ENCODE measurements at places on chromosomes 4 and X.

DNA sequence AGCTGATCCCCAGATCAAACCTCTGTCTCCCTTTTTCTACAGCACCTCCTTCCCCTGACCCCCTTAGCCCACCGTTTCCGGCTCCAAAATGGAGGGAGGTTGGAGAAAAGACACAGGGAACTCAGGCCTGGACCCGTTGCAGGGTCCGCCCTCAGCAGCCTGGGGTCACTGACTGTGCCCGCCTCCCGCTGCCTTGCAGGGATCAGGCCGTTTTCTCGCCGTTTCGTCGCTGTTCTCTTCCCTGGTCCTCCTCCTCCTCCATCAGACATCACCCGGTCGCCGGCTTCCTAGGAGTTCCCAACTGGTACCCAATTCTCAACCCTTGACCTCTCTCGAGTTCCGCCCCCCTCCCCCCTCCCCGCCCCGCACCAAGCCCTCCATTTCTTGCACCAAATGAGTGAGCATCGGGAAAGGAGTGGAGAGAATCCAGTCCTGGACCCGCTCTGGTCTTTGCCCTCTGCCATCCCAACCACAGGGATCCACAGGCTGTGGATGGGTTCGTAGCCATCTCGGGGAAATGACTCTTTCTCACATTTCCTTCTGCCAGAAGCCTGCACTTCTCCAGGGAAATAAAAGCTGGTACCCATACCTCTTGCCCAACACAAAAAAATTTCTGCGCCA lies 493 bp downstream of the TCEAL5 start:
- DNase-seq = no peak

DNA sequence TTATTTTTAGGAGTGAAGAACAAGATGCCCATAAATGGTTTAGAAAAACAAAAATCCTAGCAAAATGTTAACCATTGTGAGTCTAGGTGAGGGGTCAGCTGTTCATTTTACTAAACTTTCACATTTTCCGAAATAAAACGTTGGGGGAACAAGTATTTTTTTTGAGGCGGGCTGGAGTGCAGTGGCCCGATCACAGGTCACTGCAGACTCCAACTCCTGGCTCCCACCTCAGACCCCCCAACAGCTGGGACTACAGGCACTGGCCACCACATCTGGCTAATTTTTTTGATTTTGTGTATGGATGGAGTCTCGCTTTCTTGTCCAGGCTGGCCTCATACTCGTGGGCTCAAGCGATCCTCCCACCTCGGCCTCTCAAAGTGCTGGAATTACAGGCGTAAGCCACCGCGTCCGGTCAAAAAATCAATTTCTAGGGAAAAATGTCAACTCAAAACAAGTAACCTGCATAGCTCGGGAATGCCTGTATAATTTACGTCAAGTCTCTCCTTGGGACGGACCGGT lies 742 bp upstream of the TAF1 start:
- no peak for DNase-seq

- no peak for DNase-seq
Observed at GRCh38 chr4:15234116-15234855, 193.5 kb upstream of the C1QTNF7 start.

- peak; percentile 45 for DNase-seq
Observed at GRCh38 chr4:6917461-6918271, 8.0 kb downstream of the TBC1D14 start.

DNA sequence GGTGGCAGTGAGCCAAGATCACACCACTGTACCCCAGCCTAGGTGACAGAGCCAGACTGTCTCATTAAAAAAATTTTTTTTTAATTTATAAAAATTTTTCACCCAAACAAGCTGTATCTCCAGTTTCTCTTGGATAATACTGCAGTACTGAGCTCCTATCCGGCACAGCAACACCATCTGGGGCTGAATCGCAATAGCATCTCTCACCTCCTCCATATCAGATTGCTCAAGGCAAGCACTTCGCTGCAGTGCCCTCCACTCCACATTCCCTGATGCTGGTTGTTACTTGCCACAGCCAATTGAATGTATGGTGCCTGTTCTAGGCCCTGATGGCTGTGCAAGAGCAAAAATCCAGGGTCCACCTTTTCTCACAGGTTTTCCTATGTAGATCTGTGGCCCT lies 69.3 kb upstream of the FAM241A start:
- no peak for DNase-seq

- no peak for DNase-seq
Observed at GRCh38 chr4:186886759-186887158, 163.1 kb upstream of the FAT1 start.

DNA sequence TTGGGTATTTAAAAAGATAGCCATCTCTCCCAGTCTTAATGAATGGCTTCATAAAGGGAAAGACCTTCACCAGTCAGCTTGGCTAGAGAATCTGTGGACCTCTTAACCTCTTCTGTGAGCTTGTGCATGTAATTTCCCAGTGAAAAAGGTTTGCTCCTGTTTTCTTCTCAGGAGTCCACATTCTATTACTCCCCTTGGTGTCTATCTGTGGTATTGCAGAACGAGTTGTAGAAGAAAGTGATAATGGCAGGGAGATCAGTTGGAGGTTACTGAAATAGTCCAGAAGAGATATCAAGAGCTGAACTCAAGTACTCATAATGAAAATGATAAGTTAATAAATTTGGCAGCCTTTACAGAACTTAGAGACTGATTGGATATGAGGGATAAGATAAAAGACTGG lies 16.5 kb upstream of the VAMP7 start:
- DNase-seq = no peak

GRCh38 chr4:105343146-105343931 lies 130.5 kb downstream of the PPA2 start:
- DNase-seq = no peak

DNA sequence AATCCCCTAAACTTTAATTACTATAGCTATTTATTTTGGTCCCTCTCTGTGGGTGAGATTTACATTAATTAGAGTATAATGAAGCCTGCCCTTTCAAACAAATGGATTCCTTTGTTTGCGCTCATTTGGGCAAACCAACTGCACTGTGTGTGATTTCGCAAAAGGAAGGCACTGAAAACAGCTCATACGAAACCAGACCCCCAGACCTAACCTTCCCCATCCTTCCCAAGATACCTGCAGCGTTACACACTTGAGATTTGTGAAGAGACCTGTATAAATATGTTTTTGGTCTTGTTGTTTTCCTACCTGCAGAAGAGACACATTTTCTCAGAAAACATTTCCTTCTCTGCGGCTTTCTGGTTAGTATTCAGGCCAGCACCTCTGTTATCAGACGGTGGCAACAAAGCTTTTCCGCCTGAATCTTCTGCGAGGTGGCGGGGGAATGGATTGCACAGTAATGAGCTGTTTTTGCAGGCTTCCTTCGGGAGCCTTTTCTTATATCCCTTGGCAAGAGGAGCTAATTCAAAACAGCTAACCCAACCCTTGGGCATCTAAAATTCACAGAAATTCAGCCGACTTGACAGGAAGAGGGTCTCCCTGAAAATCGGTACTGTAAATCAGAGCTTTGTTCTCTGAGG lies 47.6 kb downstream of the CBLL2 start:
- no peak for DNase-seq

DNA sequence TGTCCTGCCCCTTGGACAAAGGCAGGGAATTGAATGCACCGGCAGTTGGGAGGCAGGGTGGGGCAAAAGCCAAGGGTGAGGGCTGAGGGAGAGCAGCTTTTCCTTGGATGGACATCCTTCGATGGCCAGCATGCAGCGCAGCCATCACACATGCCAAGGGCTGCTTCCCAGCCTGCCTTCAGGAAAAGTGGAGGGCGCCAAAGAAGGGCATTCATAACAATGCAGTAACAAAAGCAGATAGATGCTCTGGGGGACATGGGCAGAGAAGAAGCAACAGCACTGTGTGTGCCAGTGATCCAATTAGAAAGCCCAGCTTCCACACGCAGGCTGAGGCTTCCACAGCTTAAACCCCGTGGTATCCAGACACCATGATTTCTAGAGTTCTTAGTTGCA lies 71.5 kb downstream of the TSPAN5 start:
- no peak for DNase-seq

- no peak for DNase-seq
Observed at GRCh38 chr4:140098455-140099160, 55.4 kb downstream of the MAML3 start.

- DNase-seq = no peak
Observed at GRCh38 chrX:36534900-36535299, 473.3 kb upstream of the FAM47C start.

DNA sequence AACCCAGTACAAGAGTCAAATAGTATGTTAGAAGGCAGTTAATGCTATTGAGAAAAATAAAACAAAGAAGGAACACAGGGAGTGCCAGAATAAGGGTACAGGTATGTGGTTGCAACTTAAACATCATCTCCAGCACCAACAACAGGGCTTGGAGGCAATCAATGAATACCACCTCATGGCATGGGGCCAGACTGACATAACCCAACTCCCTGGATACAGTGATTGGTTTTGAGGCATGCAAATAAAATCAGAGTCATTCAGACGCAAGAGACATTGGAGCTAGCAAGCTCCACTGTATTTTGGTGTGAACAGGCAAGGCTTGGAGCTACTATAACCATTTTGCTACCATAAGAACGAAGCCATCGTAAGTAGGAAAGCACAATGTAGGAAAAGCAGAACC lies 56.7 kb downstream of the PPP3CA start:
- no peak for DNase-seq

DNA sequence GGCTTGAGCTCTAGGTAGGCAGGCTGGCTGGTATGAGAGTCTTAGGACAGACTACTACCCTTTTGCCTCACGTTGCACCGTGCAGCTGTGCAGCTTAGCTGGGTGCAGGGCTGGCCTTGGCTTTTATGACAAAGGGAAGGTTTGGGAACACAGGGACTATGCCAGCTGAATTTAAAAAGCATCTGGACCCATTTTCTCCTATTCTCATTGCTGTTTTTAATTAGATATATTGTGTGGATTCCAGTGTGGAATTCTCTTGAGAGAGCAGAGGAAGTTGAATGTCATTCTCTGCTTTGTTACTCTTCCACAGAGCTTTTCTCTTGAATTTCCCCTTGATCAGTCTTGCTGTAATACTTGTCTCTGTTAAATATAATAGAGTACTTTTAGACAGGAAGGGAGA lies 192.7 kb downstream of the ZNF330 start:
- DNase-seq = no peak

DNA sequence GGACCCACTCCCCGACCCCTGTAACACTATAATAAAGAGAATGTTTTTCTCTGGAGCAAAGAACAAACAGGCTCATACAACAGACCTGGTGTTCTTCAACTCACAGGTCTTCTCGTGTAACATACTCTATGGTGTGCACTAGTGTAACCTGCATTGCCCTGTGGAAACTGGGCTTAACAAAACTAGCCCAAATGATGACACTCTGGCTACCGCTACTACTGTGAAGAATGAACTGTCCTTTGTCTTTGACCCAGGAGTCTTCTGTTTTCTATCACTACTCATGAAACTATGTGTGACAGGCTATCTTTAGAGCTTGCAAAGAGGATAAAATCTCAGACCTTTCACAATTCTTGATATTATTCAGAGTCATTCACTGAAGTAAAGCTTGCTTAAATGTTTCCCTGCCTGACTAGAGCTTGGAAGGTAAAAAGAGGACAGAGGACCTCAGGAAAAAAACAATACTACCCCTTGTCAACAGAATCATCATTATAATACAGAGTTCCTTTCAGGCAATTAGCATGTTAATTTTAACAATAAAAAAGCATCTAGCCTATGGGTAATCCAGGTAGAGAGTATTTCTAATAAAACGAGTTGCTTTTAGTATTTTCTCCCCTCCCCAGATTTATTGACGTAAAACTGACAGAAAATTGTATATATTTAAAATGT lies 59.2 kb downstream of the FSTL5 start:
- DNase-seq = no peak

DNA sequence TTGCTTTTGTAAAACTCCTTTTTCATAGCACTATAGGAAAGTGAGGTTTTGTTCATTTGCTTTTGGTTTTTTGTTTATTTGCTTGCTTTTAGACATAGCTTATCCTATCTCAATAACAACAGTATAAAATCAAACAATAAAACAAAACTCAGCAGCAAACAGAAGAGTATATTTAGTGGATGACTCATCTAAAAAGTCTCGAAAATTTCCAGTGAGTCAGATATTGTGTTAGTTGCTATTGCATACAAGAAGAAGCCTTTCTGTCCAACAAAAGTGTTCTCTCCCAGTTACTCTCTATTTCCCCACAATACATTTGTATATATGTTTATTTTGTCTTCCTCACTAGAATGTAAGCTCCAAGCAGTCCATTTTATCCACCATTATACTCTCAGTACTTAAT lies 36.0 kb upstream of the NPNT start:
- no peak for DNase-seq

DNA sequence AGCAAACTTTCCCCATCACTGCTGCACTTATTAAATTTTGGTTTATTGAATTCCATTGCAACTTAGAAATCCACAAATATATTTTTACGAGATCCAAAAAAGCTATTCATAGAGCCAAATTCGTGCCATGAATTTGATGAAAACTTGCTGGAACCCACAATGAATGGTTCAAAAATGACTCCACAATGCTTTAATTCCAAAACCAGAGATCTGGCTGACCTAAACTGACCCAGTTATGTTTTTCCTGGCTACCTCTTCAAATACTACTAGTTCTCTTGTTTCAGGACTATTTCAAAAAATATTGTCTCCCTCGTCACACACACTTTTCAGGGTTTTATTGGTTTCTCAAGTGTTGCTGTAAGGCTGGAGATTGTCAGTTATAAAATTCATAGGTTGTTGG lies 474.8 kb downstream of the PDGFC start:
- no peak for DNase-seq

- no peak for DNase-seq
Observed at GRCh38 chrX:119682019-119682989, 10.7 kb downstream of the SEPTIN6 start.

DNA sequence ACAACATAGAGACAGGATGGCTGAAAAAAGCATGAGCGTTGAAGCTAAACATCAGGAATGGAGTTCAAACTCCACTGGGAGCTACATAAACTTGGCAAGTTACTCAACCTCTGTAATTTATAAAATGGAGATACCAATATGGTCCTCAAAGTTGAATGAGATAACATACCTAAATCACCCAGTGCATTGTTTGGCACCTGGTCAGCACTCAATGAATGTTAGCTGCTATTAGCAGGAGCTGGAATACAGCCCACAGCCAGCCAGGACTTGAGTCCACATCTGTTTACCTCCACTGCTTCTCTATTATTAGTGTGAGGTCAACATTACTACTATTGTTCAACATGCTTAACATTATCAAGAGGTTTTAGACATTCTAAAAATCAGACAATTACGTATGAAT lies 97.9 kb downstream of the NR3C2 start:
- DNase-seq = no peak

GRCh38 chr4:14465507-14465906 lies 536.8 kb upstream of the CPEB2 start:
- DNase-seq = no peak

DNA sequence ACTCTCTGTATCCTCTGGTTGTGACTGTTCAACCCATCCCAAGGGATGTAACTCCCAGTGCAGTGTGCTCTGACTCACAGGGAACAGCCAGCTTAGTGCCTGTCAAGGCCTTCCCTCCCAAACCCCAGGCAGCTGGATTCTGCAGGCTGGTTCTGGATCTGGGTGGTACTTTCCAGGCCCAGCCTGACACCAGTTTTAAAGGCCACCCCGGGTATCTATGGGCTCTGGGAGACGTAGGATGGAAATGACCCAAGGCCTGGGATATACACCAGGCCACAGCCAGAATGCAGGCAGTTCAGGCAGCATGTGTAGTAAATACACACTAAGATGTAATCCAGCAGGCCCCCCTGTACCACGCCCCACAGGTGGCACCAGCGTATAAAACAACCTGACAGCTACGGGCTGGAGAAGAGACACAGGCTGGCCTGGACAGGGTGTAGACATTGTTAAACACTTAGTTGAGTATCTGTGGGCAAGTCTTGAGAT lies 64.2 kb downstream of the SPINK2 start:
- DNase-seq = no peak
